Activated T-cell treated with anti-CD3 and anti-CD28 coated beads, Interleukin-2, amount 50 U/mL, for 72 hours (primary cell): ENCODE measurements at places on chromosomes 2 and 18. TPM values are rescaled to one million over a fixed set of nuclear protein-coding genes. Genes with fewer than 3 reads are reported as not detected.

The RBMS1 gene
- total RNA-seq, result 48.4 TPM

The ATP8B1 gene
- total RNA-seq, result not detected

The SERPINB10 gene
- 2.8 TPM for total RNA-seq

The EMX1 gene
- 0.44 TPM for total RNA-seq

The CCDC141 gene
- 5.3 TPM for total RNA-seq

The RASGRP3 gene
- total RNA-seq, result 3.1 TPM

The REEP1 gene
- total RNA-seq, result 0.38 TPM

The RAB27B gene
- 0.14 TPM for total RNA-seq

GRCh38 chr2:74957886-74958273, 563 bp upstream of the POLE4 start:
- peaks cover 11% of the 10 kb centered on the region for H3K36me3 ChIP-seq
- H3K4me3 ChIP-seq, result peak overlapping the region; percentile 69

DNA sequence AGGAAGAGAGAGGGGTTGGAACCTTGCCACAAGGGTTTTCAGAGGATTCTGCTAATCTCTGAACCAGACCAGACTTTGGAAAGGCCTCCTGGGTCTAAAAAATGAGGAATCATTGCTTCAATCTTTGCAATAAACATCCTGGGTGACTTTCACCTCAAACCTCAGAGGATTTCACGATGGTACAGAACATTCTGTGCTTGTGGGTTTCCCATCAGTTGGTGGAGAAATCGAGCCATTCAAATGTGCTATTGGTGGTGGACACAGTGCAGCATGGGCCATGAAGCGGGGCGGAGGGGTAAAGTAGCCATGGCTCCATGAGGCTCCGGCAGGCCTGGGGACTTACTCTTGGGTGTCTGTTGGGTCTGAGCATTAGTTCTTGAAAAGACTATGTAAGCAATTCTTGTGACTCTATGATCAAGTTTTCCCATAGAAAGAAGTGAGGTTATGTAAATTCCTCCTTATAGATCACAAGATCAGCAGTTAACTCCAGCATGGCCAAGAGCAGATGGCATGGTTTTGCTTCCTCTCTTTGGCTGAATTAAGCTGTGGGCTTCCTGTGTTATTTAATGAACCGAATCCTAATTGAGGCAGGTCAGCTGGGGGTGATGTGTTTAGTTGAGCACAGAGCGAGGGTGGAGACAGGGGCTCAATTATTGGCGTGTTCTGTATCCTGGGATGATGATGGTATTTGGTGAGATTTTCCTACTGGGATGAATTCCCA, 1.9 kb upstream of the IL1R2 start:
- peaks cover 38% of the 10 kb centered on the region for H3K27me3 ChIP-seq
- H3K36me3 ChIP-seq, result no peaks in the 10 kb centered on the region
- H3K27ac ChIP-seq, result no peak overlapping the region
- peaks cover 31% of the 10 kb centered on the region for H3K4me1 ChIP-seq

- no peak overlapping the region for H3K27ac ChIP-seq
- peaks cover 37% of the 10 kb centered on the region for H3K4me1 ChIP-seq
- no peak for DNase-seq
- no peak overlapping the region for H3K4me3 ChIP-seq
These were observed 96.8 kb upstream of the PPP1CB start for GRCh38 chr2:28654663-28655320.

DNA sequence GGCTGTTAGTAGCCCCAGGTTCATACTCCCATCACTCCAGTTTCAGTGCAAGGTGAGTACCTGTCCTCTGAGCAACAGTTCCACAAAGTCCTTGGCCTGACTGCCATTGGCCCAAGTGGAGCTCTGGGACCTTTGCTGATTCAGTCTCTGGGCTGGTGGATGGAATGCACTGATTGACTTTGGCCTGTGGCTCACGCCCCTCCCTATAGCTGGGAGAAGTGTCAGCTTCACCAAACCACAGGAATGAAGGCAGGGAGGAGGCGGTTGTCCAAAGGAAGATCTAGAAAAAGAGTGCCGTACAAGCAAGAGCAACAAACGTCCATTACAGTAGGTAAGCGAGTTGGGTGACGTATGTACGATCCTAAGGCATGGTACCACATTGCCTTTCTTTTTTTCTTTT, 34.0 kb downstream of the QPCT start:
- H3K27ac ChIP-seq, result no peak overlapping the region
- peaks cover 31% of the 10 kb centered on the region for H3K4me1 ChIP-seq
- no peaks in the 10 kb centered on the region for H3K36me3 ChIP-seq
- DNase-seq, result no peak
- peaks cover 36% of the 10 kb centered on the region for H3K27me3 ChIP-seq
- H3K4me3 ChIP-seq, result no peak overlapping the region

- DNase-seq, result no peak
- H3K36me3 ChIP-seq, result no peaks in the 10 kb centered on the region
- no peak overlapping the region for H3K27ac ChIP-seq
- no peak overlapping the region for H3K4me3 ChIP-seq
- no peaks in the 10 kb centered on the region for H3K4me1 ChIP-seq
These were observed 79.0 kb downstream of the COLEC12 start for GRCh38 chr18:421247-422155.

DNA sequence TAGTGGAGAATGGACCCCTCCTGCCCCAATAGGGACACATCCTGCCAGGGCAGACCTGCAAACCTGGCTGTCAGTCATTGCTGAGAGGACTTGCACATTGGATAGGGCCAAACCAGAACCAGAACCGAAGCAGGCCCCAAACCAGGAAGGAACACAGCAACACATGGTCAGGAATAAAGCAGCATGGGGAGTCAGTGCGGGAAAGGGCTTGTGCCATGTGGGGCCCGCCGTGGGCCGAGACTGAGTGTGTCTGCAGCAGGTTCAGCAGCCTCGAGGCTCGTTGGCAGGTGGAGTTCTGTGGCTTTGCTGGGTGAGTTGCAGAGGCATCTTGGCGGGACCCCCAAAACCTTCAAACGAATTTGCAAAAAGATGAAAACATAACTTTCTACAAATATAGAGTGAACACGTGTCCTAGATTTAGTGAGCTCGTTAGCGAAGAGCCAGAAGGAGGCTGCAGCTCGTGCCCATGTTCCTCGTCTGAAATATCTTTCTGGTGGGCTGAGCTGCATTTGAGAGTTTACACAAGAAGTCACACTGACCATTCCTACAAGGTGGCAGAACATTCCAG, 44.9 kb upstream of the LDLRAD4 start:
- no peak for DNase-seq
- no peak overlapping the region for H3K27ac ChIP-seq
- no peaks in the 10 kb centered on the region for H3K36me3 ChIP-seq
- H3K27me3 ChIP-seq, result peaks cover 18% of the 10 kb centered on the region

GRCh38 chr2:10537522-10538199, 89.5 kb upstream of the ODC1 start:
- H3K27ac ChIP-seq, result no peak overlapping the region
- H3K36me3 ChIP-seq, result no peaks in the 10 kb centered on the region
- peaks cover 20% of the 10 kb centered on the region for H3K4me1 ChIP-seq
- peak overlapping the region; percentile 40 for H3K4me3 ChIP-seq
- no peak for DNase-seq

DNA sequence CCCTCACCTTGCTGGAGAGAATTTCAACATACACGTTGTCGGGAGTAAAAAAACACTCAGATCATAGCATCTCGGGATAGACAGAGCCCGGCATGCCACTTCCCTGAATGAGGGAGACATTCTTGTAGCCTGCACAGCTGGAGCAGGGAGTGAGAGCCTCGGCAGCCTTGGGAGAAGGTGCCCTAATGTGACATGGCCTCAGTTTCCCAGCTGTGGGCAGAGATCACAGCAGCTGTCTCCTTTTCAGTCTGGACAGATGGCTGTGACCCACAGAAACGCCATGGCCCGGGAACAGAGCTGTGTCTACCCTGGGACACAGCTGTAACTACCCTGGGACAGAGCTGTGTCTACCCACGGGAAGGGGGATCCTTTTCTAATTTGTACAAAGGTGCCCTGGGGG, 55.9 kb downstream of the HS1BP3 start:
- H3K4me3 ChIP-seq, result no peak overlapping the region
- no peak overlapping the region for H3K27ac ChIP-seq
- no peaks in the 10 kb centered on the region for H3K36me3 ChIP-seq
- no peak for DNase-seq

- no peaks in the 10 kb centered on the region for H3K4me1 ChIP-seq
- H3K27ac ChIP-seq, result no peak overlapping the region
- DNase-seq, result no peak
- no peaks in the 10 kb centered on the region for H3K36me3 ChIP-seq
- H3K4me3 ChIP-seq, result no peak overlapping the region
- peaks cover 5% of the 10 kb centered on the region for H3K27me3 ChIP-seq
These were observed 16.9 kb downstream of the LGALSL start for GRCh38 chr2:64470766-64471295.

- no peak overlapping the region for H3K27ac ChIP-seq
- H3K27me3 ChIP-seq, result peaks cover 7% of the 10 kb centered on the region
- peaks cover 14% of the 10 kb centered on the region for H3K4me1 ChIP-seq
- no peak overlapping the region for H3K4me3 ChIP-seq
- H3K36me3 ChIP-seq, result no peaks in the 10 kb centered on the region
These were observed 85.2 kb upstream of the RBBP8 start for GRCh38 chr18:22847867-22848451.

- peaks cover 21% of the 10 kb centered on the region for H3K27me3 ChIP-seq
- H3K4me1 ChIP-seq, result no peaks in the 10 kb centered on the region
- no peaks in the 10 kb centered on the region for H3K36me3 ChIP-seq
- no peak for DNase-seq
- no peak overlapping the region for H3K4me3 ChIP-seq
- H3K27ac ChIP-seq, result no peak overlapping the region
These were observed 199.0 kb downstream of the TPGS2 start for GRCh38 chr18:36629836-36630235.

DNA sequence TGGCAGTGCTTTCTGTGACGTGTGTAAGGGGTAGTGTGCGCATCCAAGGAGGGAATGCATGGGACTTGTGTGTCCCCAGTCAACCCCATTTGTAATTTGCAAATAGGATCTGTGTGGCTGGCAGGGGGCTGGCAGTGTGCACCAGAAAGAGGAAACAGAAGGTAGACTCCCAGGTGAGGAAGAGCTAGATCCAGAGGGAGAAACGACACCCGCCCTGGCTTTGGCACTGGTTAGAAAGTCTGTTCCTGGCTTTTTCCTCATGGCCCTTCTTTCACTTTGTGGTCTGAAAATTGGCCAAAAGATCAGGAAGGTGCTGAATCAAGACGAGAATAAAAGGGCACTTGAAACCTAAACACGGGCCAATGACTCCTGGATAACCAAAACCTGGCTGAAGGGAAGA, 33.3 kb downstream of the PRKCE start:
- H3K36me3 ChIP-seq, result no peaks in the 10 kb centered on the region
- H3K4me3 ChIP-seq, result no peak overlapping the region
- H3K27me3 ChIP-seq, result no peaks in the 10 kb centered on the region
- H3K27ac ChIP-seq, result no peak overlapping the region
- DNase-seq, result no peak

- no peaks in the 10 kb centered on the region for H3K27me3 ChIP-seq
- H3K4me3 ChIP-seq, result no peak overlapping the region
- no peaks in the 10 kb centered on the region for H3K36me3 ChIP-seq
- peaks cover 23% of the 10 kb centered on the region for H3K4me1 ChIP-seq
- DNase-seq, result no peak
These were observed 133.4 kb downstream of the RTP5 start for GRCh38 chr2:242002944-242003343.

- DNase-seq, result no peak
- no peak overlapping the region for H3K27ac ChIP-seq
- no peaks in the 10 kb centered on the region for H3K27me3 ChIP-seq
- H3K36me3 ChIP-seq, result peaks cover 38% of the 10 kb centered on the region
- H3K4me3 ChIP-seq, result no peak overlapping the region
- no peaks in the 10 kb centered on the region for H3K4me1 ChIP-seq
These were observed 52.4 kb downstream of the USP14 start for GRCh38 chr18:210733-211132.

- DNase-seq, result no peak
- H3K36me3 ChIP-seq, result peaks cover 3% of the 10 kb centered on the region
- H3K4me1 ChIP-seq, result no peaks in the 10 kb centered on the region
- peaks cover 6% of the 10 kb centered on the region for H3K27me3 ChIP-seq
These were observed 228.7 kb upstream of the SLC8A1 start for GRCh38 chr2:40680547-40680946.

- no peak for DNase-seq
- H3K27me3 ChIP-seq, result peaks cover 4% of the 10 kb centered on the region
- H3K27ac ChIP-seq, result no peak overlapping the region
- H3K36me3 ChIP-seq, result peaks cover under 1% of the 10 kb centered on the region
- no peaks in the 10 kb centered on the region for H3K4me1 ChIP-seq
These were observed 85.4 kb downstream of the MYL12B start for GRCh38 chr18:3347286-3347803.

- no peak for DNase-seq
- H3K36me3 ChIP-seq, result peaks cover 12% of the 10 kb centered on the region
- H3K4me1 ChIP-seq, result no peaks in the 10 kb centered on the region
- no peak overlapping the region for H3K4me3 ChIP-seq
- peak overlapping the region; percentile 35 for H3K27ac ChIP-seq
These were observed 18.7 kb downstream of the RBBP8 start for GRCh38 chr18:22951823-22952222.

GRCh38 chr2:70552501-70553333, 909 bp downstream of the TGFA start:
- H3K27me3 ChIP-seq, result peaks cover 31% of the 10 kb centered on the region
- no peaks in the 10 kb centered on the region for H3K36me3 ChIP-seq
- no peak for DNase-seq
- H3K4me3 ChIP-seq, result peak overlapping the region; percentile 96

DNA sequence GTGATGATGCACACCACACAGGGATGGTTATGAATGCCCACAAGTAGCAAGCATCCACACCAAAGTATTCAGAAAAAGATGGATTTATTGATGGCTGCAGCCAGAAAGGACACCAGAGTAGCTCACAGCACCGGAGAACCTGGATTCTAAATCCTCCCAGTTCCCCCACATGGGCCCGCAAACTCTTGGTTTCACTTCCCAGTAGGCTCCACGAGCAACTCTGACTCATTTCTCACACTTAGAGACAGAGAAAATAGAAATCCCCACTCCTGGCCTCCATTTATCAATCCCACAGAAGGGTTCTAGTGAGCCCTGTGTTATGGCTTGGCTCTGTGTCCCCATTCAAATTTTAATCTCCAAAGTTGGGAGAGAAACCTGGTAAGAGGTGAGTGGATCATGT, 426.7 kb upstream of the MYT1L start:
- H3K27me3 ChIP-seq, result no peaks in the 10 kb centered on the region
- no peak for DNase-seq
- peaks cover under 1% of the 10 kb centered on the region for H3K36me3 ChIP-seq
- H3K4me1 ChIP-seq, result no peaks in the 10 kb centered on the region
- H3K27ac ChIP-seq, result no peak overlapping the region
- H3K4me3 ChIP-seq, result no peak overlapping the region

GRCh38 chr2:164143183-164143930, 407.5 kb upstream of the FIGN start:
- H3K4me3 ChIP-seq, result no peak overlapping the region
- no peaks in the 10 kb centered on the region for H3K36me3 ChIP-seq
- no peak for DNase-seq
- no peaks in the 10 kb centered on the region for H3K27me3 ChIP-seq

- no peak for DNase-seq
- H3K27ac ChIP-seq, result no peak overlapping the region
- H3K36me3 ChIP-seq, result no peaks in the 10 kb centered on the region
- no peaks in the 10 kb centered on the region for H3K4me1 ChIP-seq
- no peaks in the 10 kb centered on the region for H3K27me3 ChIP-seq
- H3K4me3 ChIP-seq, result no peak overlapping the region
These were observed 14.6 kb upstream of the SEMA4C start for GRCh38 chr2:96884299-96885094.
